ENCODE measurements at places on chromosomes 11 and 22.
A peak's percentile ranks its signal among the peaks of the same experiment; 100 is the strongest.

DNA sequence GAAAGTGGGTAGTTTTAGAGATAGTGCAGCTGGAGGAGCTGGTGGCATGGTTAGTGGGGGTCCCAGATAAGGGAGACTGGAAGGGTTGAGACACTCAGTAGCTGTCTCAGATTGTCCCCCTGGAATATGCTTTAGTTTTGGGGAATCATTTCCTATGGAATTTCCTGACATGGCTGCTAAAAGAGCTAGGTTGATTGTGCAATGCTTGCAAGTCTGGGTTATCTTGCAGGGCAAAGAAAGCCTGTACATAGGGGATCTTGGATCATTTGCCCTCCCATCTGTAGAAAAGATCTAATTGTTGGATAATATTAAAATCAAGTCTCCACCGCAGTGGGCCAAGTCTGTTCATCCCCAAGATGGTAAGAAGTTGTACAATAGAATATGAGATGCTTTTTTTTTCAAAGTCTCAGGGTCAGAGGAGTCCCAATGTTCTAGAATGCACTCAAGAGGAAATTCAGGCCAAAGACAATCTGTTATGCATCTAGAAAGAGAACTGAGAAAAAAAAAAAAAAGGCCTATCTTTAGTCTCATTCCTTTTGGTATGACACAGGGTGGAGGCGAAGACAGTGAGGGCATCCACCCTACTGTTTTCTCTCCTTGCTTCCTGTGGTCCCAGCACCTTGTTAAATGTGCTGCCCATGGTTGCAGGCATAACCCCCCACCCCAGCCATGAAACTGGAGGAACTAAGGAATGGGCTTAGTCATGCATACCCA, 20.2 kb downstream of the MS4A6E start:
- no peak for DNase-seq

DNA sequence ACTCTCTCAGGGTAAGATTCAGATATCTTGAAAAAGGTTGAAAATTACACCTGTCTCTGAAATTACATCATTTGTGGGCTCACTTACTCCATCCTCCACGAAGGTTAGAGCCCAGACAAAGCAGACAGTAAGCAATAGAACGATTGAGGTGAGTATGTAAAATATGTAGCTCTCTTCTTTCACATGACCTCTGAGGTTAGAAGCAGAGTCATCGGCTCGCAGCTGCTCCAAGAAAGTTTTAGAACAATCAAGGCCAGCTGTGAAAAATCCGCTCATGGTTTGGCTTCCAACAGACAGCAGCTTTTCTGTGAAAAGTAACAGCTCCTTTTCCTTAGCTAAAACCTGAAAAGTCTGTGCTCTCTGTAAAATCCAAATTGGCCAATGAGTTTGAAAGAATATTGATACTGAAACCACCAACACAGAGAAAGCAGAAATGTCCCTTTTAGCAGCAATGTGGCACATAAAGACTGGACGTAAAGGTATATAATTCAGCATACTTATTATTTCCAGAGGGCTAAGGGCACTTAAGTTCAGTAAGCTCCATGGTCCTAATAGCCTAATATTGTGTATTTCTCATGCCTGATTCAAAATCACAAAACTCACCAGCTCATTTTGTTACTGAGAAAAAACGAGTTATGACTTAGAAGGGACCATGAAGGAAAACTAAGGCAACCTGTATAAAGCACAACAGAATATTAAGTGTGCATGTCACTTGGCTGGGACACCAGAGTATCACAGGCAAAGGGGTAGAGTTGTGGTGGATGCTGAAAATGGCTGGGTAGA, 78.2 kb downstream of the FAM76B start:
- DNase-seq = peak; percentile 49

DNA sequence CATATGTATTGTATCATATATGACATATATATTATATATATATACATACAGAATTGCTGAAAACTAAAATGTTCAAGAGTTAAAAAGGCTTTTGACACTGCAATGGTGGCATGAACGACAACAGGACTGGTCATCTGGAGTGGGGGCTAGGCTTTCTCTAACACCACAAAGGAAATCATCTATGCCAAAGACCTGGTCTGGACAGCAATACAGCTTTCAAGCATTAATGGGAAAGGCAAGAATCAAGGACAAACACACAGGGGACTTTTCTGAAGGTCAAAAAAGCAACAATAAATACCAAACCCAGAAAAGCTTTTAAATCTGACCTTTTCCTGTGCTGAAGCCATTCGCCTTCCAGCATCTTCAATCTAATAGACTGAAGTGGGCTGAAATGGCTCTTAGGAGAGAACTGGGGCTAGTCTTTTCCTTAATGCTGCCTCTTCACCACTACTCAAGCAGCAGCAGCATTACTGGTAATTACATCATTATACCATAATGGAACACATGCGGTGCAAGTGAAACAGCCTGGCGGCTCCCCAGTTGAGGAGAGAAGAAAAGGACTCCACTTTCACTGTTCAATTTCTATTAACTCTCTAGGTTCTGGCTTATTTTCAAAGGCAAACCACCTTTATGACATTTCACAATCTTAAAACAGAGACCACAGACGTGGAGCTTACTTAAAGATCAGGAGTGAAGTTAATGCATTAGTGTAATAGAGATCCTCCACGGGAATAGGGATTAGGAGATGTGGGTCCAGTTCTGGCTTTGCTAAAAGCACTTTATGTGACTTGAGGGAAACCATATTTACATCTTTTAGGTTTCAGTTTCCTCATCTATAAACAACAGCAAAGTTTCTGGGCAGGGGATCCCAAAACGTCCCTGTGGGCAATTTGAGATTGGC, 63.0 kb downstream of the GAB2 start:
- peak; percentile 35 for DNase-seq

DNA sequence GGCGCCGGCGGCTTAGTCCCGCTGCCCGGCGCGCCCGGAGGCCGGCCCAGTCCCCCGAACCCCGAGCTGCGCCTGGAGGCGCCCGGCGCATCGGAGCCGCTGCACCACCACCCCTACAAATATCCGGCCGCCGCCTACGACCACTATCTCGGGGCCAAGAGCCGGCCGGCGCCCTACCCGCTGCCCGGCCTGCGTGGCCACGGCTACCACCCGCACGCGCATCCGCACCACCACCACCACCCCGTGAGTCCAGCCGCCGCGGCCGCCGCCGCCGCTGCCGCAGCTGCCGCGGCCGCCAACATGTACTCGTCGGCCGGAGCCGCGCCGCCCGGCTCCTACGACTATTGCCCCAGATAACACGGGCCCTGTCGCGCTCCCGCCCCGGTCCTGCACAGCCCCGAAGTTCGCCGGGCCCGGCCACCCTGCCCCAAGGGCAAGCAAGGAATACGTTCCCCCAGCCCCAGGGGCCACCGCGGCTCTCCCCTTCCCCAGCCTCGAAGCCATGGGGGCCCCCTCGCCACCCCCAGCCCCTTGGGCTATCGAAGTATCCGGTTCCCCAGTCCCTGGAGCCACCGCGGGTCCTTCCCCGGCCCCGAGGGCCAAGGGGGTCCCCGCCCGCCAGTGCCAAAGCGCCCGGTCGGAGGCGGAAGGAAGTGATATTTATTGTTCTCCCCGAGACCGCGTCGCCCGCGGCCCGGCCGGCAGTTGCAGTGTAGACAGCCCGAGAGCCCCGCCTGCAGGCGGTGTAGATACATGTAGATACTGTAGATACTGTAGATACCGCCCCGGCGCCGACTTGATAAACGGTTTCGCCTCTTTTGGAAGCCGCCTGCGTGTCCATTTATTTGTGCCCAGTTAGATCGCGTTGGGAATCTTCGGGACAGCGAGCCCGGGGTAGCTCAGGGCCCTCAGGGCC, 6.2 kb downstream of the TBX1 start:
- no peak for DNase-seq

- DNase-seq = no peak
Observed at GRCh38 chr11:19359221-19360000, 118.7 kb upstream of the E2F8 start.

- DNase-seq = no peak
Observed at GRCh38 chr11:122852074-122852795, 13.9 kb downstream of the CRTAM start.

DNA sequence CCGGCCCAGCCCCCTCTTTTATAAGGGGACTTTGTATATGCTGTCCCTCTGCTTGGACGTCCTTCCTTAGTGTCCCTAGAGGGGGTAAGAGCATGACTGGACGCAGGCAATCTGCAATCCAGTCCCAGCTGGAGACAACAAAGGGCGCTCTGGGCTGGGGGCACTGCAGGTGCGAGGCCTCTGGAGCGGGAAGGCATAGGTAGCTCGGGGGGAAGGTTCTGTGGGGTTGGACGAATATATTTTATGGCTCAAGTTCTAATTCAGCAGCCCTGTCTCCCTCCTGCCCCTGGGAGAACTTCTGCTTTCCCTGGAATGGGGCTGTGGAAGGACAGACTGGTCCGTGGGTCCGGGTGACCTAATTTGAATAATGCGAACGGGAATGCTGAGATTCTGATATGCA, 40.0 kb downstream of the KCNJ4 start:
- no peak for DNase-seq

DNA sequence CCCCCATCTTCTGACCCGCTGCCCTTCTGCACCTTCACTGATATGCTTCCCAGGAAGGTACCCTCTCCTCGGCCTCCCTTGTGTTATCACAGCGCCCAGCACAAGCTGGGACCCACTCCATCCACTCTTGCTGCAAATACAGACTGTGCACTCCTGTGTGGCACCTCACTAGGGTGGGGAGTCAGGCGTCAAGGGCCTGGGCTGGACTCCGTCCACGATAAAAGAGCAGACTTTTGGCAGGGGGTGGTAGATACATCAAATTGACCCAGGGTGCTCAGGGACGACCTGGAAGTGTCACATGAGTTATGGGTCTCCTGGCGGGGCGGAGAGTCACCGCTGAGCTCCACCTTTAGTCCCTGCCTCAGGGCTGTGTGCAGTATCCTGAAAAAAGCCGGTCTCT, 908 bp downstream of the TRPM5 start:
- DNase-seq = peak; percentile 9

DNA sequence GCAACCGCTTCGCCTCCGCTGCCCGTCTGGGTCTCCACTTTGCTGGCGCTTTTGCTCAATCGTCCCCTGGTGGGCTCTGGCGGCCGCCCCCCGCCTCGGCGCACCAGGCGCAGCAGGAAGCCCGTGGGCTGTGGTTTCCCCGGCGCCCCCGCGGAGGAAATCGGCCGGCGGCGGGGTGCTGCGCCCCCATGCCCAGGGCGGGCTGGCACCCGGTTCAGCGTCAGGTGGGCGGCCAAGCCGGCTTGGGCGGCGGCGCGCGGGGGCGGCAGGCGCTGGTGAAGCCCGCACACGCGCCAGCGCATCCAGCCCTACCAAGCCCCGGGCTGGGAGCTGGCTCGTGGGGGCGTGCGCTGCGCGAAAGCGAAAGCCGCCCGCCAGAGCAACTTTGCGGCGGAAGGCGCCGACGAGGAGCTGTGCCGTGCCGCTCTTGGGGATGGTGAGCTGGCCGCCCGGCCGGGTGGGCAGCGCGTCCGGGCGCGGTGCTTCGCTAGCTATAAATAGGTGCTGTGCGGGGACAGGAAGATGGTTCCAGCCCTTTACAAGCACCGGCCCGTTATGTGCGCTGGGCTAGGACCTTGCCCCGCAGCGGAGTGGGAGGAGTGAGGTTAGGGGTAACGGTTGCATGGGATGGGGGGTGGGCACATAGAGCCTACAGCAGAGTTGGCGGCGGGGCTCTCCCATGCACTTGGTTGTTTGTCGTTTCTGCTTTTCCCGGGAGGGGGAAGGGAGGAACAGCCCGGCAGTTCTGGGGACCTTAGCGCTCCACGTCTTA, 25.0 kb upstream of the SUSD2 start:
- DNase-seq = peak; percentile 55

DNA sequence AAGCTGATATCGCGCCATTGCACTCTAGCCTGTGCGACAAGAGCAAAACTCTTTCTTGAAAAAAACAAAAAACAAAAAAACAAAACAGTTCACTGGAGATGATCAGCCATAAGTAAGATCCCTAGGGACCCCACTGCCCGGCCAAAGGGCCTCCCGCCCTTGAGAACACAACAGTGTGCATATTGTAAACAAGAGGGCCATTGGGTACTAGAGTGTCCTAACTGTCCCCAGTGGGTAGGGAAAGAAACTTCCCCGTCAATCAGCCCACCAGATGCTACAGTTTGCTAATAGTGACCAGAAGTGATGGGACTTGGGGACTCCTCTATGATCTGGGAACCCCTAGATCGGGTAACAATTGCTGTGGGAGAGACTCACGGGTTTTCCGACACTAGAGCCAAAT, 3.7 kb upstream of the ACY3 start:
- DNase-seq = no peak

- DNase-seq = no peak
Observed at GRCh38 chr11:7341551-7341950, 89.8 kb downstream of the SYT9 start.

GRCh38 chr22:49614966-49615965, 212.4 kb downstream of the BRD1 start:
- no peak for DNase-seq

DNA sequence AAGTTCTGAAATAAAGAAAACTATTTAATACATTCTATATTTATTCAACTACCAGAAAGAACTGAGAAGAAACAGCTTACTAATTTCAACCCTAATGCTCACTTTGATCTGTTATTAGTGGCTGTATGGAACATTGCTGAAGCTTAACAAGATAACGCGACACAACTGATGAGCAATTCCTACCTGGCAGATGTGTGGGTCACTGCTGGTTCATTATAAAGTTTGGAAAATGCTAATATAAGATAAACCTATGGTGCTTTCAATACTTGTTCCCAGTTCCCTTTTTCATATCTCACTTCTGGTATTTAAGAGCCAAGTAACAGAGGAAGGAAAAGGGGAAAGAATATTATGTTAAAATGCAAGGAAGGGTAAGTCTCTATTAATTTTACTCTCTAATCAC, 10.5 kb downstream of the CTSC start:
- DNase-seq = no peak

DNA sequence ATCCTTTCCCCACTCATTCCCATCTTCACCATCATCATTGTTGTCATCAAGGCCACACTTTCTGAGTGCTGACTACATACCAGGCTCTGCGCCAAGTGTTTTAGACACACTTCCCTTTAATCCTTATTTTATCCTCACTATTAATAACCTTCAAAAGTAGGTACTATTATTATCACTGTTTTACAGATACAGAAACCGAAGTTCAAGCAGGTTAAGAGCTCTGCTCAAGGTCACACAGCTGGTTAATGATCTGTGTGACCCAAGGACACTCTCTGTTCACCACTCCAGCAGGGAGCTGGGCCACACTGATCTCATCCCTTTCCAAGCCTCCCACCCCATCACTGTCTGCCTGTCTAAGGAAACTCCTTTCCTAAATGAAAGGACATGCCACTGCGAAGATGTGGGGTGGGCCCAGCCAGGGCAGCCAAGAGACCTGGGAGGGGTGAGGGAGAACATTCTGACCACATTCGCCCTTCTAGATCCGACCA, 17.2 kb upstream of the TSKU start:
- no peak for DNase-seq

GRCh38 chr11:3092603-3093141, 35.4 kb upstream of the CARS1 start:
- no peak for DNase-seq
